ENCODE measurements at places on chromosomes 2 and 18.

DNA sequence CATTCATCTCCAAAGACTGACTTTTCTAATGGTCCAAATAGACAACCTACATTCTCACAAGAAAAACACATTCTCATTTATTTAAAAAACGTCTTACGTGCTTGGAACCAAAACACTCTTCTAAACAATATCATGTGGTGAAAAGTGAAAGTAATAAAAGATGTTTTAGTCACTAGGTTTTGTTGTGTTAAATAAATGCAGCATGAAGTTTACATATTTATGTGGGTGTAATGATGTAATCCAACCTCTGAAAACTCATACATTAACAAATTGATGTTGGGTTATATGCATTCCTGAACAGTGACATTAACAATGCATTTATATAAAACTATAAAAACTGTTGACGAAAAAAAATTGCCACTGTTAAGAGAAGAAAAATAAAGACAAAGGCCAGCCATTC lies 55.1 kb upstream of the ACVR2A start:
- no peak for DNase-seq

GRCh38 chr2:199756743-199757142 lies 94.2 kb downstream of the FTCDNL1 start:
- no peak for DNase-seq

- DNase-seq, result no peak
These were observed 64.0 kb downstream of the MBP start for GRCh38 chr18:77068321-77069312.

- DNase-seq, result no peak
These were observed 197.4 kb upstream of the SPHKAP start for GRCh38 chr2:228378696-228379425.

GRCh38 chr18:54280220-54280569 lies 10.9 kb downstream of the POLI start:
- DNase-seq, result no peak

DNA sequence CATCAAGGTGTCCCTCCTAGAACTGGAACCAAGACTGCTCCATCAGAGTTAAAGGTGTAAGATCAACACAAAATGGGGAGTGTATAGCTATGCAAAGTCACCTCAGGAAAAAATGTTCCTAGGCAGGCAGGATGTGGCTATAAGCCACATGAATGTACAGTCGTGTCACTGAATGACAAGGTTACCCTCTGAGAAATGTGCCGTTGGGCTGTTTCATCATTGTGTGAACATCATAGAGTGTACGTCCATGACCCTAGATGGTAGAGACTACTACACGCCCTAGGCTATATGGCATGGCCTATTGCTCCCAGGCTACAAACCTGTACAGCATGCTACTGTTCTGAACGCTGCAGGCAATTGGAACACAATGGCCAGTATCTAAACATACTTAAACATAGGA lies 24.5 kb downstream of the TYMS start:
- no peak for DNase-seq

Data from neuronal stem cell (in vitro differentiated cells).